ENCODE measurements at places on chromosomes 5 and 9. TPM values are rescaled to one million over a fixed set of nuclear protein-coding genes. Genes with fewer than 3 reads are reported as not detected.

DNA sequence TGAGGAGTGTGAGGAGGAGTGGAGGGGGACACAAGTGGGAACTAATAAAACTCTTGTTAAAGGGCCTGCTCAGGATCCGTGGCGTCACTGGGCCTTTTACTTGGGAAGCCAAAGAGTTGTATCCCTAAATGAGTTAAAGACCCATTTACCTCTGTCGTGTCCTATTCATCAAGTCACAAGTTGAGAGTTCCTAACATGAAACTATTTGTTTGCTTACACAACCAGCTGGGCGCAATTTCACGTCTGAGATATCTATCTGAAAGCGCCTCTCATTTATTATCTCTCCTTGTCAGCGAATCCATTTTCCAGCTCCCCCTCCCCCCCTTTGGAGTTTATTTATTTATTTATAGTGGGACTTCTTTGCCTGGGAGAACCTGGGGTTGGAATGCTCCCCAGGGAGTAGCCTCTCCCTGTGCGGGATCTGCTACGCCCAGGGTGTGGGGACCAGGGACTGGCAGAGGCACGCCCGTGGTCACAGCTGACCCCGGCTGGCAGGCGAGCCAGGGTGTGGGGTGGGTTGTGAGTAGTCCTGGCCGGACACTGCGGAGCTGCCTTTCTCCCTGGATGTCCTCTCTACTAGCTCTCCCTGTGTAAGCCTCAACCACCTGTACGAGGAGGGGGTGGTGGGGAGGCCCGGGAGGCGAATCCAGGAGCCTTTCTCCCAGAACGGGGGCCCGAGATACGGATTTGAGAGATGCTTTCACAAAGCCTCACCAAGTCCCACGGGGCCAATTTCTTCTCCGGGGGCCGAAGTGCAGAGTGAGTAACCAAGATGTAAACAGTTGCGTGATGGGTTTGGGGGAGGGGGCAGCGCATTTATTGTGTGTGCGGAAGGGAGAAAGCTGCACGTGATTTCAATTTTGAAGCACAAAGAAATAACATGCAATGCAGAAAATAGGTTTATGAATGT, 15.3 kb downstream of the NR2F1 start:
- no peak overlapping the region for H3K27ac ChIP-seq
- no peaks in the 10 kb centered on the region for H3K36me3 ChIP-seq
- DNase-seq = no peak
- no peaks in the 10 kb centered on the region for H3K27me3 ChIP-seq
- no peaks in the 10 kb centered on the region for H3K4me1 ChIP-seq

DNA sequence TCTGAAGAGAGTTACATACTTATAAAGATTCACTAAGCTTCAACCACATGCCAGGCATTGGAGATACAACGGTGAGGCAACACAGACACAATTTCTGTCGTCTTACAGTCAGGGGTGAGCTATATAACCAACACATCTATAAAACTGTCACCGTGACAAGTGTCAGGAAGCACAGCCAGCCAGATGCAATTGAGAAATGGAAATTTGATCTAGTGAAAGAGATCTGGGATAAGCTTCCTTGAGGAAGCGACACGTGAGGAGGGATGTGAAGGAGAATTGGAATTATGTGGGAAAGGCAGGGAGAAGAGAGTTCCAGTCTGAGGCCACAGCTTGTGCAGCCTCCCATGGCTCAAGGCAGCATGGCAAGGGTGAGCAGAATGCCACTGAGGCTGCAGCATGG, 50.9 kb upstream of the ZNF354B start:
- no peak overlapping the region for H3K27ac ChIP-seq
- no peaks in the 10 kb centered on the region for H3K4me1 ChIP-seq
- H3K4me3 ChIP-seq = no peak overlapping the region
- no peak for DNase-seq

DNA sequence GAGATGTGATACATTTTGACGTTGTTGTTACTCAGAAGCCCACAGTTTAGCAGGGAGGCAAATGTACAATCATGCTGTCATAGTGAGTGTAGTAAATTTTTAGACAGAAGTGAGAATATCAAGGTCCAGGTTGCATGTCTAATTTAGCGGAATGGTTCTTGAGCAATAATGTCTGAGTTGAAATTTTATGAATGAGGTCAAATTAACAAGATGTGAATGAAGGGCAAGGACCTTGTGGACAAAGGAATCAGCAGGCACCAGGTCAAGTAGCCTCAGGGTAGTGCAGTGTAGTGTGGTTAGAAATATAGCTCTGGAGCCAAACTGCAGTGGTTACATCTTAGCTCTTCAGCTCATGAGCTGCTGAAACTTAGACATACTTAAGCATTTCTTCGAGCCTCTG, 36.2 kb downstream of the TNFSF8 start:
- H3K4me1 ChIP-seq = no peaks in the 10 kb centered on the region
- DNase-seq = no peak
- no peaks in the 10 kb centered on the region for H3K36me3 ChIP-seq
- no peak overlapping the region for H3K4me3 ChIP-seq
- no peak overlapping the region for H3K27ac ChIP-seq

PAM gene
- total RNA-seq = 189 TPM

DHFR gene
- 39.6 TPM for total RNA-seq

GRCh38 chr9:86285261-86285660, 2.9 kb upstream of the ISCA1 start:
- H3K4me3 ChIP-seq = no peak overlapping the region
- DNase-seq = no peak
- H3K27ac ChIP-seq = no peak overlapping the region
- H3K36me3 ChIP-seq = no peaks in the 10 kb centered on the region
- H3K27me3 ChIP-seq = no peaks in the 10 kb centered on the region

ACTBL2 gene
- total RNA-seq = not detected

MTAP gene
- 3.6 TPM for total RNA-seq

- no peak overlapping the region for H3K27ac ChIP-seq
- no peaks in the 10 kb centered on the region for H3K27me3 ChIP-seq
- H3K4me1 ChIP-seq = peaks cover 6% of the 10 kb centered on the region
- H3K36me3 ChIP-seq = no peaks in the 10 kb centered on the region
- no peak overlapping the region for H3K4me3 ChIP-seq
- DNase-seq = no peak
Measured at GRCh38 chr5:158921441-158922262, 178.1 kb downstream of the EBF1 start.

- no peaks in the 10 kb centered on the region for H3K27me3 ChIP-seq
- H3K4me1 ChIP-seq = peaks cover 6% of the 10 kb centered on the region
- no peak overlapping the region for H3K4me3 ChIP-seq
Measured at GRCh38 chr9:124342776-124343485, 72.3 kb downstream of the PSMB7 start.

LCP2 gene
- 12.1 TPM for total RNA-seq

All from uterus (tissue), 4 donors.